ENCODE measurements at places on chromosomes 13 and 19. TPM values are rescaled to one million over a fixed set of nuclear protein-coding genes. Genes with fewer than 3 reads are reported as not detected.

Gene ZIM2
- total RNA-seq = 28.1 TPM

Gene RNF17
- not detected for total RNA-seq

Gene IL4I1
- total RNA-seq = 1.9 TPM

Gene SHD
- not detected for total RNA-seq

Gene SIGLECL1
- not detected for total RNA-seq

Gene MYBPC2
- total RNA-seq = not detected

Gene ATP8A2
- 6.1 TPM for total RNA-seq

Gene STAP2
- total RNA-seq = 44.7 TPM

Gene CEACAM8
- not detected for total RNA-seq

Gene LILRB5
- total RNA-seq = 37.2 TPM

DNA sequence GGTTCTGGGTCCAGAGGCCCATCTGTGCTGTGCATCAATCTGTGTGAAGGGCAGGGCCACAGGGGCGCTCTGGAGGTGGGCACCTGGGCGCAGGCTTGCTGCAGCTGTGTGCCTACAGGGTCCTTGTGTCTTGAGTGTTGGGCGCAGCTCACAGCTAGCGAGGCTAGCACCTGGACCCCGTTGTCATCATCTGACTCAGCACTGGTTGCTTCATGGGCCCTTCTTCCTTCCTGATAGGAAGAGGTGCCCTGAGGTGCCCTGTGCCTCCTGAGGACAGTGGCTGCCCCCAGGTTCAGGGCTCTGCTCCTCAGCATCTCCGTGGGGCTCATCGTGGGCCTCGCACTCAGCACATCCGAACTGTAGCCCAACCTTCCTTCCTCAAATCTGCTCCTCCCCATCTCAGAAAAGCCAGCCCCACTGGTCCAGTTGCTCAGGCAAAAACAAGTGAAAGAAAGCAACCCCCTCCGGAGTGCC, 54.8 kb downstream of the GATAD2A start:
- H3K27ac ChIP-seq = peak overlapping the region; percentile 92
- no peaks in the 10 kb centered on the region for H3K27me3 ChIP-seq
- peaks cover 71% of the 10 kb centered on the region for H3K4me1 ChIP-seq
- no peak for DNase-seq
- H3K36me3 ChIP-seq = peaks cover under 1% of the 10 kb centered on the region
- H3K4me3 ChIP-seq = no peak overlapping the region

DNA sequence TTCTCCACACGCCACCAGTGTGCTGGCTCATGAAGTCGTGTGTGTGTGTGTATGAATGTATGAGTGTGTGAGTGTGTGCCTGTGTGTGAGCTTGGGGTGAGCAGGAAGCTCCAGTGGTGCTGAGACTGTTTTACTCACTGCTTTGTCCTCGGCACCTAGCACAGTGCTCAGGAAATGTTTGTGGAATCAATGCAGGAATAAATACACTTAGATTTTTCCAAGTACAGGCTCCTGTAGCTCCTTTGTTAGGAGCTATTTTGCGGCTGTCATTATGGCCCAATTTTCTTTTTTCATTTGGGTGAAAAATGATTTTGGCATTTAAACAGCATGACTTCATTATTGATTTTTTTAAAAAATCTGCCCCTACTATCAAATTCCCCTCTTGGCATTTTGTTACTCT, 193.5 kb upstream of the KL start:
- no peak overlapping the region for H3K4me3 ChIP-seq
- no peaks in the 10 kb centered on the region for H3K4me1 ChIP-seq
- no peaks in the 10 kb centered on the region for H3K27me3 ChIP-seq
- no peak for DNase-seq
- H3K36me3 ChIP-seq = no peaks in the 10 kb centered on the region
- no peak overlapping the region for H3K27ac ChIP-seq

DNA sequence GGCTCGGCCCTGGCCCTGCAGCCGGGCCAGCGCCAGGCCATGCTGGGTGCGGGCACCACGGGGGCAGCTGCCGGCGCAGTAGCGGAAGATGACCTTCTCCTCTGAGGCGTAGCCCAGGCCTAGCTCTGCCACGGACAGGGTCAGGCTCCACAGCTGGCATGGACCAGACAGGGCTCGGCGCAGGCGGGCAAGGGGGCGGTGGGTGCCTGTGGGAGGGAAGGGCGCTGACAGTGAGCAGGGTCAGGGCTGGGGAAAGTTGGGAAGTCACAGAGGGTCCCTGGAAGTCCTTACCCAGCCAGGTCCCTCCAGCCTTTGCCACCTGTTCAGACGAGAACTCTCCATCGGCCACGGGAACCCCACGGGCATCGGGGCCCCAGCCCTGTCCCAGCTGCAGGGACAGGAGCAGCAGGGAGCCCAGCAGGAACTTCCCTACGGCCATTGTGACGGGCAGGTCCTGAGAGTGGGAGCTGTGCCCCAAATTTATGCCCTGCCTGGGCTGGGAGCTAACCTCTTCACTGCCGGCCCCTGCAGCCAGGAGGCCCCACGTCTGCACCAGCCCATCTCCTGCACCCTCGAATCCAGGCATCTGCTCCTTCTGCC, at the start of gene PSPN:
PSPN (minus strand) TSS at position 523 of the 600 bp plus-strand sequence; CDS start at position 439, 84 bp downstream.
- peaks cover 5% of the 10 kb centered on the region for H3K4me1 ChIP-seq
- no peaks in the 10 kb centered on the region for H3K27me3 ChIP-seq

GRCh38 chr13:66532146-66532545, 698.0 kb downstream of the PCDH9 start:
- H3K27ac ChIP-seq = no peak overlapping the region
- no peak for DNase-seq
- no peaks in the 10 kb centered on the region for H3K36me3 ChIP-seq
- no peak overlapping the region for H3K4me3 ChIP-seq
- H3K4me1 ChIP-seq = no peaks in the 10 kb centered on the region
- no peaks in the 10 kb centered on the region for H3K27me3 ChIP-seq

DNA sequence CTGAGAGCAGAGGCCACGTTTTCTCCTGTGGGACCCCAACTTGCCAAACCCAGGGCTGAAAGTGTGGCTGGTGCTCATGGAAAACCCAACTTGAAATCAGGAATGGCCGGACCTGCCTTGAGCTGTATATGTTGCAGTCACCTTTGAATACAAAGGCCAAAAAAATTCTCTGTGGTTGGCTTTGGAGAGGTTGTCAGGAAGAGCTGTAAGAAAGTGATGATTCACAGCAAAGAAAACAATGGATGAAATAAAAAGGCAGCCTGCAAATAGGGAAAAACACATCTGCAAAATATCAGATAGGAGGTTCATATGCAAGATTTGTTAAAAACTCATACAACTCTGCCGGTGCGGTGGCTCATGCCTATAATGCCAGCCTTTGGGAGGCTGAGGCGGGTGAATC, 715.8 kb downstream of the UQCRFS1 start:
- no peak overlapping the region for H3K27ac ChIP-seq
- H3K36me3 ChIP-seq = no peaks in the 10 kb centered on the region
- no peaks in the 10 kb centered on the region for H3K27me3 ChIP-seq
- DNase-seq = no peak
- no peaks in the 10 kb centered on the region for H3K4me1 ChIP-seq
- no peak overlapping the region for H3K4me3 ChIP-seq

DNA sequence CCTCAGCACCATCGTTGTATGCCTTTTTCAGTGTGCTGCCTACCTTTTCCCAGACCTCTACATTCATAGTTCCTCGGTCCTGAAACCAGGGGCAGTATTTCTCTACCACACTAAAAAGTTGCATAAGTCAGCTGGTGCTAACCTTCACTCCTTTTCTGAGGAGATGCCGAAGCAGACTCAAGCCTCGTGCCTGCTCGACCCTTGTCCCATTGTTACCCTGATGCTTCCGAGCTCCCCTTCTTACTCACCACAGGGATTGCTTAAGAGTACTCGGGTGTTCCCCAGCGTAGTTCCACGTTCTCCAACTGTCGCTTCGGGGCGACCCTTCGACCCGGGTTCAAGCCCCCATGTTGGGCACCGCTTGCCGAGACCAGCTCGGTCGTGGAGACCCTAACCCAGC, 19.0 kb upstream of the IL17D start:
- H3K36me3 ChIP-seq = no peaks in the 10 kb centered on the region
- H3K4me3 ChIP-seq = no peak overlapping the region
- no peaks in the 10 kb centered on the region for H3K4me1 ChIP-seq
- no peaks in the 10 kb centered on the region for H3K27me3 ChIP-seq
- H3K27ac ChIP-seq = no peak overlapping the region
- no peak for DNase-seq

- no peaks in the 10 kb centered on the region for H3K36me3 ChIP-seq
- no peak for DNase-seq
- no peak overlapping the region for H3K4me3 ChIP-seq
- no peaks in the 10 kb centered on the region for H3K4me1 ChIP-seq
- no peak overlapping the region for H3K27ac ChIP-seq
- no peaks in the 10 kb centered on the region for H3K27me3 ChIP-seq
Observed at GRCh38 chr19:43078311-43078710, 4.2 kb downstream of the PSG2 start.

DNA sequence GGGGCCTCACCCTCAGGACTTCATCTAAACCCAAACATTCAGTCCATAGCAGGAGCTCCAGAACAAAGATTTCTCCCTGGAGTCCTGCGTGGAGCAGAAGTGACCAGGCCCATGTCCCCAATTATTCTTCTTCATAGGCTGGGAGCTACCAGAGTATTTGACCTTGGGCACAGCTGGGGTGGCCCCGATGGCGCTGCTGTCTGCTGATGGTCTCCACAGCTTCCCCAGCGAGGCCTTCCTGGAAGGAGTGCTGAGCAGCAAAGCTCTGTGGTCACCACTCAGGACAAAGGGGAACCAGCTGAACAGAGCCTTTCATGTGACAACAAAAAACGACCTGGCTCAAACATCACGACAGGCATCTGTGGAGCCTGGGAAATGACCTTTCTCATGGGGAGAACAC, 62.7 kb upstream of the ARGLU1 start:
- H3K4me3 ChIP-seq = no peak overlapping the region
- H3K36me3 ChIP-seq = no peaks in the 10 kb centered on the region
- H3K27ac ChIP-seq = no peak overlapping the region
- peaks cover 4% of the 10 kb centered on the region for H3K27me3 ChIP-seq

GRCh38 chr19:21482863-21483276, 22.5 kb upstream of the ZNF429 start:
- no peak overlapping the region for H3K4me3 ChIP-seq
- no peaks in the 10 kb centered on the region for H3K4me1 ChIP-seq
- H3K27ac ChIP-seq = peak overlapping the region; percentile 13
- no peaks in the 10 kb centered on the region for H3K36me3 ChIP-seq
- H3K27me3 ChIP-seq = no peaks in the 10 kb centered on the region

DNA sequence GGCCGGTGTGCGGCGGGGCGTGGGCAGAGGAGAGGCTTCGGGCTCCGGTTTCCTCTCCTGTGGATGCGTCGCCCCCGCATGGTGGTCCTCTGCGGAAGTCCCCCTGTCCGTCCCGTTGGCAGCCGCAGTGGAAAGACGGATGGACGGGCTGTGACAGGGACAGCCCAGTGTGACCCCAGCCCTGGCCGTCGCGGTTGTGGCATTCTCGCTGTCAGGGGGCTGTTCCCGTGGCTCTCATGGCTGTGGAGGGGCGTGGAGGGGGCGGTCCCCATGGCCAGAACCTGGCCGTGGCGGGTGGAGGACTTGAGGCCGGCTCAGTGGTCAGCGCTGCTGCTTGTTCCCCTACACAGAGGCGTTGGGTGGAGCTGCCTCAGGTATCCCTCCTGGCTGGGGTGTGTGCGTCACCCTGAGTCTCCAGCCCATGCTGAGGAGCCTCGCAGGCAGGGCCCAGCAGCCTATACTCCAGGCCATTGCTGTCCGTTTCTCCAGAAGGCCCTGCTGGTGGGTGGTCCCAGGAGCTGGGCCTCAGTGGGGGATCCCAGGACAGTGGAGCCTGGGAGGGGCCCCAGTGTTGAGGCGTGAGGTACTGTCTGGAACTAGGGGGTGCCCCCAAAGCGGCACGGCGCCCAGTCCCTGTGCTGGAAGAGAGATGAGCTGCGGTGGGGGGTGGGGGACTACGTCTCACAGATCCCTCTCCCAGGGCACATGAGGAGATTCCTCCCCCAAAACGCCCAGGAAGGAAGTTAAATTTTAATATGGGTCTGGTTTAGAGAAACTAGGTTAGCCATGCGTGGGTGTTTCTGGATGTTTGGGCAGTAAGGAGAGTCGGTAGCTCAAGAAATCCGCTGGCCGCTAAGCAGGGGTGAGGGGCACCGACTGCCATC, 20.3 kb downstream of the CSNK1G2 start:
- no peaks in the 10 kb centered on the region for H3K4me1 ChIP-seq
- no peaks in the 10 kb centered on the region for H3K27me3 ChIP-seq
- H3K4me3 ChIP-seq = no peak overlapping the region
- DNase-seq = no peak

DNA sequence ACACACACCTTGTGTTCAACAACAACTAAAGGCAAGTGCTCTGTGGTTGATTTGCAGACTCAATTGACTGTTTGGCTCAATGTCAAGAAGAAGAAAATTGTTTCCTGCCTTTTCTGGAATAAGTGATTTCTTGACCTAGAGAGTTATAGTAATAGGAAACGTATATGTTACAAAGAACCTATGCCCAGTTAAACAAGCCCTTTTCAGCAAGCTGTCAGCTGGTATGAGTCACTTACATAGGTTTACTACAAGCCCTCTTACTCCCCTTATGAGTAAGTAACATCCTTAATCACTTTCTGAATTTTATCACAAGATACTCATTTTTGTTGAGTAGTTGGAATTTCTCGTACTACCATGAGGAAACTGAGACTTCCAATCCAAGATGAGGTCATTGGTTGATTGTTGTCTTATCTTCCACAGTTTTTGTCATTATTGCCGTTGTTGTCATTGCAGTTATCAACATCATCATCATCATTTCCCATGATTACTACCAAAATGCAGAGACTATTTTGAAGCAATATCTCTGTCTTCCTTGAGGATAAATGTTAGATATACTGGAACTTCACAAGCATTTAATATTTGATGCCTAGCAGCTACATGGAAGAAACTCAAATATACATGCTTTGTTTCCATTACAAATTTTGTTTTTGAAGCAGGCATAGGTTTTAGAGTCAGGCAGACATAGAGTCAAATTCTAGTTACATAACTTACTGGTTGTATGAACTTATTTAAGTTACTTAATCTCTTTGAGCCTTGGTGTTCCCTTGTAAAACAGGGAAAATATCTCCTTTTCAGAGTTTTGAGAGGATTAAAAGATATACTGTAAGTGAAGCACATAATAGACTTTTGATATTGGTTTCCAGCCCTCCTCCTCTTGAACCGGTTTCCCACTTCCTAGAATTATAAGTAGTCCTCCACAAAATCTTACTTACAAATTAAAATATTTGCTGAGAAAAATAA, 106.0 kb downstream of the RAP2A start:
- no peak overlapping the region for H3K4me3 ChIP-seq
- DNase-seq = no peak
- no peaks in the 10 kb centered on the region for H3K4me1 ChIP-seq
- no peaks in the 10 kb centered on the region for H3K36me3 ChIP-seq

- DNase-seq = no peak
- H3K27ac ChIP-seq = no peak overlapping the region
Observed at GRCh38 chr13:103134271-103134670, 68.1 kb upstream of the SLC10A2 start.

- H3K27ac ChIP-seq = no peak overlapping the region
- H3K4me1 ChIP-seq = no peaks in the 10 kb centered on the region
- no peaks in the 10 kb centered on the region for H3K27me3 ChIP-seq
Observed at GRCh38 chr19:6443986-6444385, 10.4 kb upstream of the SLC25A41 start.
